Cerebellum (tissue), 4 donors: ENCODE measurements at places on chromosomes 3 and 15. TPM values are rescaled to one million over a fixed set of nuclear protein-coding genes. Genes with fewer than 3 reads are reported as not detected.

Gene CHMP2B
- total RNA-seq: 32.3 TPM

Gene TLR9
- 0.09 TPM for total RNA-seq

- no peak for DNase-seq
Measured at GRCh38 chr15:85582131-85583079, 202.0 kb downstream of the AKAP13 start.

DNA sequence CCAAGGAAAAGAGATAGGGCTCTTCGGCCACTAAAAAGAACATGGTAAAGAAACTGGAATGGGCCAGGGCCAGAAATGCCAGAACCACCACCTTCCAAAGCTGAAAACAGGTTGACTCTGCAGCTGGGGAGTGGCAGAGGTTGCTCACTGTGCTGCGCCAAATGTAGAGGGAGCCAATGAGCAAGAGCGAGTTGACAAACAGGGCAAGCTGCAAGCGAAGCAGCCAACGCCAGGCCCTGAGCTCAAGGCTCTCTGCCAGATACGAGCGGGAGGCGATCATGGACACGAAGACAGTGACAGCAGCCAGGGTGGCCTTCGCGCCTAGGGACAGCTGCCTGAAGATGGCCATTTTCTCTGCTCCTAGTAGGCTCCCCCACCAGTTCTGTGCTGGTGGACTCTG, 3.1 kb downstream of the GLB1 start:
- no peak for DNase-seq

DNA sequence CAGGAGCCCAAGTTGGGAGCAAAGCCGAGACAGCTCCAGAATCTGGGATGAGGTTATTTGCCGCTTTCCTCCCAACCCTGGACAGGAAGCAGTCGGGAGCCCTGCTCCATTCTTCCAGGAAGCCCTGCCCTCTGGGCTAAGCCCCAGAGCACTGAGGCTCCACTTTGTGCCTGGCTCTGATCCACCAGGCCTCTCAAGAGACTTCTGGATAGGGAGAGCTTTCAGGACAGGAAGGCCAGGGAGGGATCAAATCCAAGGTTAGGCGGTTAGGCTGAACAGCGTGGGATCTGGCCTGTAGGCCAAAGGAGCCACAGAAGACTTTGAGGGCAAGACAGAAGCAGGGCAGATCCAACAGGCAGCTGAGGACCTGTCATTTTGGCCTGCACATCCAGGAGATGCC, 835 bp downstream of the STOML1 start:
- DNase-seq: peak; percentile 26

Gene RTF1
- total RNA-seq: 37.2 TPM

DNA sequence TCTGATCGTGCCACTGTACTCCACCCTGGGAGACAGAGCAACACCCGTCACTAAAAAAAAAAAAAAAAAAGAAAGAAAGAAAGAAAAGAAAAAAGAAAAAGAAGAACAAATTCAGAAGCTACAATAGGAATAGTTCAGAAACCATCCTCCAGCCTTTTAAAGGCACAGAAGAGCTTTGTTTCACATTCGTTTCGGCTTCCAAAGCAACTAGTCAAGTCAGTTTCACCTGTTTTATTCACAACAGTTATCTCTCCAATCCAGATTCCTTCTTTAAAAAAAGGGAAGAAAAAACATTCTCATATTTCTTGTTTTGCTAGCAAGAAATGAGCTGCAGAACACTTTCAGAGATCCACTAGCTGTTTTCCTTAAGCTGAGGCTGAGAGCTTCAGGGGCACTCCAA, 767.7 kb upstream of the CFAP20DC start:
- DNase-seq: no peak
